Epithelial cell of prostate (primary cell): ENCODE measurements at places on chromosomes 7 and 10.

- no peak for DNase-seq
Measured at GRCh38 chr10:43689618-43689954, 40.9 kb upstream of the ZNF32 start.

- DNase-seq: no peak
Measured at GRCh38 chr7:64867863-64868440, 35.1 kb upstream of the ZNF273 start.

DNA sequence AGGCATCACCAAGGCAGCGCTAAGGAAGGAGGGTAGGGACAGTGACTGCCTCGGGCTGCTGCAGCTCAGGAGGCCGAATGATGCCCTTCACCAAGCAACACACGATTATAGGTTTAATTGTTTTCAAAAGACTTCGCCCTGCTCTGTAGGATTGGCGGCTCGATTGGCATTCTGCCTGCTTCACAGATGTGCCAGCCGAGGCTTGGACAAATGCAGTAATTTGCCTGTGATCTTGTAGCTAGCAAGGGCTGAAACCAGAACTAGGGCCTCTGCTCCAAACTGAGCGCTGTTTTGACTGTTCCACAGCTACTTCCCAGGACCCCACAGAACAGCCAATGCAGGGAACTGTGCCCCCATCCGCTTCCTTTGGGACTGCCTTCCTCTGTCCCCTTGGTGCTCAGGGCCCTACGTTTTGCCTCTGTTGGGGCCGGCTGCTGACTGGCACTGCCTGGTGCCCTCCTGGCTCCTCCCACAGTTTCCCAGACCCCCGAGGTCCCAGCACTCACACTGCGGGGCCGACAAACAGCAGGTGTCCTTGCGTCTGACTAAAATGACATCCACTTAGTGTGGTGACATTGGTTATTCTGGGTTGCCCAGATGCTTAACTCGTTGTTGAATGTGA, 62.6 kb upstream of the EN2 start:
- no peak for DNase-seq

- DNase-seq: no peak
Measured at GRCh38 chr7:139297795-139298194, 43.3 kb upstream of the FMC1 start.

DNA sequence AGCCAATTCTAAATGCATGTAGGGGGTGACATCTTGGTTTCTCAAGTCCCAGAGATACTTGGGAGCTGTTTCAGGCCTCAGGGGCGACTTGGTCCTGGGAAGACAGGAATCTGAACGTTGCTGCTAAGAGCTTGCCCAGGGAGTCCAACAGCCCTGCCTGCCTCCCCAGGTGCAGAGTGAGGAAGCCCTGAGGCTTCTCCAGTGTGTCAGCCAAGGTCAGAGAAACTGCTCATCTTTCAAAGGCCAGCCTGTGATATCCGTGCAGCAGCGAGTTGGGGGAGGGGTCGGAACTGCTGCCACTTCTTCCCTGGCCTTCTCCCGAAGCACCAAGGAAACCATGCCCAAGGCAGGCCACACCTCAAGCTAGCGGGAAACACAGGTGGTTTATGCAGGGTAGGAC, 9.7 kb downstream of the GDF2 start:
- no peak for DNase-seq

DNA sequence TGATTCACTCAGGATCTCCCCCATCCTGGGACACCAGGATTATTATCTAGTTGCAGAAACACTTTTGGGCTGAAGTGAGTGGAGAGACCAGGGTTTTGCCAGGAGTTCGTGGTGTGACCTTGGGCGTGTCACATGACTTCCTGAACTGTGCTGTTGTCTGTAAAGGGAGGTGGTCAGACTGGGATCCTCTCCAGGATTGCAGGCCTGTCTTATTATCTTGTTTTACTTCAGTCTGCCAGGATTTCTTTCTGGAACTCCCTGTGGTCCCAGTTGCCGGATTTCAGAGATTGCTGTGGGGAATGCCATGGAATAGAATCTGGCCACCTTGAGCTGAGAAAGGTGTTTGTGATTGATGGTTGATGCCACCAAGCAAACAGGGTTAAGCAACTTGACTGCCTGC, 35.8 kb downstream of the CRCP start:
- DNase-seq: no peak

DNA sequence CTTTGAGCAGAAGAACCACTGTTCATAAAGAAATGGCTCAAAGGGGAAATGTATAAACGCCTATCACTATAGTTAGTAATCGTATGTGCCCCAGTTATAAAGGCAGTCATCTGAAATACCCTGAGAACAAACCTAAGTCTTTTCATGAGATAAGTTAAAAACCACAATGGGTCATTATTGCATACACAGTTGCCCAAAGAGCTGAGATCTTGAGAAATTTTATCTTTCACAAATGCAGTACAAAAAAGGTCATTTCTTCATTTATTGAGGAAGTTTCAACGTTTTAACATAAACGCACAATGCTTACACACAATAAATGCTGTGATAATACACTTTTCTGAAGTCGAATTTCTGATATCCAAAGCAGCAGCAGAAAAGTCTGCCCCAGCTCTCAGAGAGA, 114.4 kb downstream of the MICU1 start:
- DNase-seq: no peak

DNA sequence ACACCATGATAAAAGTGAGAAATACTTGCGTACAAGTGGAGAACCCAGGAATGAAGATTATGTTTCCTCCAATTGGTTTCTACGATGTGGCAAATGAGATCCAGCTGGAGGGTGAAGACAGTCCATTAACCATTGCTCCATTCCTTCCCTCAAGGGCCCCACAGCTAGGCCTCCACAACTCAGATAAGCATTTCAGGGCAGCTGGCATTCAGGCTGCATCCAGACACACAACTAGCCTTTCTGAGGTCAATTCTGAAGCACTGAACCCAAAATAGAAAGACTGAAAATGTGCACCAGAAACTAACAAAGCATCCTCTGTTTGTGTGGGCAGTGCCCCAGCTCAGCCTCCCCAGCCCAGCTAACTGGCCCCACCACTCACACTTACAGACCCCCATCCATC, 94.8 kb downstream of the GSAP start:
- no peak for DNase-seq
